ENCODE measurements at places on chromosomes 6 and 20.
A peak's percentile ranks its signal among the peaks of the same experiment; 100 is the strongest.

DNA sequence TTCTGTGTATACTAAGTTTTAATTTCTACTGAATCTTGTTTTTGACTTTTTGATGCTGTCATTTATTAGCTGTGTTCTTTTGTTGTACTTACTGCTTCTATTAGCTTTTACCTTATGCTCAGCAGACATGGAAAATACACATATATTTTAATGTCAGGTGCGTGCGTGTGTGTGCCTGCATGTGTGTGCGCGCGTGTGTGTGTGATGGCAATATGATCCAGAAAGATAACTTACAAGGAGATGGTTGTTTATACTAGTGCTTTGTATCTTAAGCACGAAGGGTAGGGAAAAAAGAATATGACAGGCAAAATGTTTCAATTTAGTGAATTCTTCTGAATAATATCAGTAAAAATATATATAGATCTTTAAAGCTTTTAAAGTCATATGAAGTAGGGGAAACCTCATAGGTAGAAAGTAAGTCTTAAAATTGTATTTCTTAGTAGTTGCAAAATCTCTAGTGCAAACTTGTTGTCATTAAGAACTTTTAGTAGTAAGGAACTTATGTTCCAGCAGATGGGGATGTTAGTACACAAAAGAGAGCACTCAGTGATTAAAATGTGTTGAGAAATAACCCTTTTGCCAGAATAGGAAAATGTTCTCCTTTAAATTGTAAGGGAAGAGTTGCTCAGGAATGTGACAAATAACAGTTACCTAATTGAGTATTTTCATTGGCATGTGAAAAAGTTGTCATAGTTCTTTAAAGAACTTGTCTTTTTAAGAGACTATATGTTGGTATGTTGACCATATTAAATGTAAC lies 13.2 kb downstream of the QKI start:
- peak; percentile 62 for DNase-seq

DNA sequence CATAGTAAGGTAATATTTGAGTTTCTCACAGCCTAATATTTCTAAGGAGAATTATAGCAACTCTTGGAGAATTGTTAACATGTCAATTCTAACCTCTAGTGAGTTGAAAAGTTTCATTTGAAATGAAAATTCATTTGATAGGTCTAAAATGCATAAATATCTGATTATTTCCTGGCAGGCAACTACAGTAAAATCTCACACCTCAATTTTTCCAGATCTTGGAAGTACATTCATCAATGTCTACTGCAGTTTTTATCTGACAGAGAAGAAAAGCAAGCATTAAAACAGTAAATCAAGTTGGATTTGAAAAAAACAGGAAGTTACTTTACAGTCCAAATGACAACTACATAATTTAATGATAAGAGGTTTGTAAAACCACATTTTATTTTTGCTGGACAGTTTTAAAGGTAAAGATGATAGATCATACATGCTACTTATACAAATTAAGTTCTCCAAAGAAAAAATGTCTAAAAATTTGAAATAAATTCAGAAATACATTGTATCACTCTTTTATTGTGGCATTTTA lies 631.3 kb downstream of the EYS start:
- DNase-seq, result no peak

DNA sequence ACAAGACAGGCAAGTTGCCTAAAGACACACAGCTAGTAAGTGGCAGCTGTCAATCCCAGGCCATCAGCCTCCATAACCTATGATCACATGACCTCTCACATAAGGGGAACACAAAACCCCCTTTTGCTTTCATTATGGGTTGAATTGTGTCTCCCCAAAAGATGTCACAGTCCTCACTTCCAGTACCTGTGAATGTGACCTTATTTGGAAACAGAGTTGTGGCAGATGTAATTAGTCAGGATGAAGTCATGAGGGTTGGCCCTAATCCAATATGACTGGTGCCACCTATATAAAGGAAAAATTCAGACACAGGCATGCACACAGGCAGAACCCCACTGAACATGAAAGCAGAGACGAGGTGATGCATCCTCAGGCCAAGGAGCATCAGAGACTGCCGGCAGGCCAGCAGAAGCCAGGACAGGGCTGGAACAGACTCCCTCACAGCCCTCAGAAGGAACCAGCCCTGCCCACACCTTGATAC lies 33.6 kb downstream of the GFOD1 start:
- peak; percentile 77 for DNase-seq

DNA sequence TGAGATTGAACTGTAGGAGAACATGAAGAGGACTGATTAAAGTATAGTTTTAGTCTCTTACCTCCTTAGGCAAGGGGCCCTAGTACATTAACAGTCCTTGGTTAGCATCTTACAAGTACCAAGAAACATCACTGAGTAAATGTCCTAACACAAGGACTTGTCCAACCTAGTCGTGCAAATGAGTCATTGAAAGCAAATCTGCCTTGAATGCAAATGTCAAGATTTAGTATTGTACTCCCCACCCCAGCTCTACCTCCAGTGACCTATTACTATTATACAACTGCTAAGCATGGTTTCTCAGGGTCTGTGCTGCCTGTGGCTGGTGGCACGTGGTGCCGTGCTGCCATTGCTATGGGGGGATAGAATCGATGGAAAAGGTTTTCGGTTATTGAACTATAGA lies 138.4 kb downstream of the PLCB4 start:
- no peak for DNase-seq

DNA sequence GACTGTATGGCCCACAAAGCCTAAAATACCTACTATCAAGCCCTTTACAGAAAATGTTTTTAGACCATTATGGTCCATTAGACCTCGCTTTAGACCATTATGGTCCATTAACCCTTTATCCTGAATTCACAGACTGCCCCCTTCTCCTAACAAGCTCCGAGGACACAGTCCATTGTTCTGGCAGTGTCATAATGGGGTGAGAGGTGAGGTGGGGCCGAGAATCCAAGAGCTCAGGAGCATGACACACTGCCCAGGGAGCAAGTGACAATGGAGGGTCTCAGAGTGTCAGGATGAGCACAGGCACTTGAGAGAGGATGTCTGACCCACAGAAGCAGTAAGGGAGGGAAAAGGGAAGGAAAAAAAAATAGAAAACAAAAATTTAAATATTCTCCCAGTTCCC lies 212.4 kb upstream of the NT5E start:
- DNase-seq, result no peak

DNA sequence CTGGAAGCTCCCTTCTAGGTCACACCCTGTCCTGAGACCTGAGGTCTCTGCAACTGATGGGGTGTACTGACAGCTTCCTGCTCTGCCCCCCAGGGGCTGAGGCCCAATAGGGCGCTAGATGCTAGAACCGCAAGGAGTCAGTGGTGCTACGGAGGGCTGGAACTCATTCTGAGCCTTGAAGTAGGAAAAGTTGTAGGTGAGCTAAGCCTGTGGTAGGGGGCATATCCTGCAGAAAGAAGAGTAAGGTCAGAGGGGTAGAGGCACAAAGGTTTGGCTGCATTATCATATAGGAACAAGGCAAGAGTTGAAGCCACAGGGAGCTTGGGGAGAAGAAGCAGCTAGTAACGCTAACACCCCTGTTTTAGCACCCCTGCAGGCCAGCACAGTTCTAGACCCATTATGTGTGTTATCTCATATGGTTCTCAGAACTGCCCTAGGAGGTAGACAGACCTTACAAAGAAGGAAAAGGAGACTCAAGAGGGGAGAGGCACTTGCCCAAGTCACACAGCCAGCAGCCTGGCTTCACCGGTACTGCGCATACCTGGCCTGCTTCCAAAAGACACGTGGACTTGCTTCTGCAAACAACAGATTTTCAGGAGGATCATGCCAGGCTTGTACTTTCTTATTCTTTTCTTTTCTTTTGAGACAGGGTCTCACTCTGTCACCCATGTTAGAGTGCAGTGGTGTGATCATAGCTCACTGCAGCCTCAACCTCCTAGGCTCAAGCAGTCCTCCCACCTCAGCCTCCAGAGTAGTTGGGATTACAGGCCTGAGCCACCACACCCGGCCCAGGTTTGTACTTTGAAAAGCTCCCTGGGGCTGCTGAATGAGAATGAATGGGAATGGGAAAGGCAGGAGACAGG lies 156.1 kb downstream of the MRPL14 start:
- DNase-seq, result peak; percentile 43

DNA sequence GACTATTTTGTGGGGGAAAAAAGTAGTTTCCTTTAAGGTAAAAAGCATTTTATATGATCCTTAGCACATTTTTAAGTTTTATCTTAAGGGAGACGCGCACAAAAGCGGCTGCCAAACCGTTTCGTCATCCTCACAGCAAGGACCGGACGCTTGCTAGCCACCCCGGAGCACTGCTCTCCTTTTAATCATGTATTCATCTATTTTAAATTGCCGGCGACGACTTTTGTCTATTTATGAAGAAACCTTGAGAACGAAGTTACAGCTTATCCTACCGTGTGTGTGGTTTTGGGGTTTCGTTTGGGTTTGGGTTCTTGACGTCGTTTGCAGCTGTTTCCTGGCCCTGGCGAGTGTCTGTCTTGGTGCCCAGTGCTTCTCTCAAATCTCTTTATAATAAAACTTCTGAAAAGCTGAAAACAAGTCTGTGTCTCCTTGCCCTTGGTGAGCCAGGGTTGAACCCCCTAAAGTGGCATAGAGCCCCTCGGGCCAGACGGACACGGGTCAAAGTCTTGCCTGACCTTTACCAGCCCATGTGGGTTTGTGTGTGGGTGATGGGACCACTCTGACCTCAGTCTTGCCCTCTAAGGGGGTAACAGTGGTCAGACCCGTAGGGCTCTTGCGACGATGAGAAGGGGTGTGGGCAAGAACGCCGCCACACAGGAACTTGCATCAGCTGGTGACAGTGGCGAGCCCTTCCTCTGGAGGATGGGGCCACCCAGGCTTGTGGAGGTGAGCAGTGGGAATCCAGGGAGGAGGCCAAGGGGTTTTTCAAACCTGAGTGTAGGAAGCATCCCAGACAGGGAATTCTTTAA lies 117.6 kb downstream of the JPH2 start:
- DNase-seq, result no peak

DNA sequence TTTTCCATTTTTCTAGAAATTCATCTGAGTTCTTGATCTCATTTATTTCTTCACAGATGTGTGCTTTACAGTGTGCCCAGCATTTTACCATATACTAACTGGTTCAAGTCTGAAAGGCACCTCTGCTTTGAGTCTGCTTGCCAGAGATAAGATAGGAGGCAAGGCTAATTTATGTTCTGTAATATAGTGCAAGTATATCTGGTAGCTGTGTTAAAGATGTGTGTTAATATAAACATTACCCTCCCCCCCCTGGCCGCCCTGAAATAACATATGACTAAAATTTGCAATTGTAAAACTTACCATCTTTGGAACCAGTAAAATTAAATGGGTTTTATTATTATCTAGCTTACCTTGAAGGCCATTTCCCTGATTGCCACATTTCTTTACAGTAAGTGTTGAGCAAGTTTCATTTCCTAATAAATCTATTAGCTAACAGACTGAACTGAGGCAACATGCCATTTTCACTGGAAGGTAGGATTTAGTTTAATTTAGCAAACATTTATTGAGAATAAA lies 2.7 kb downstream of the FBXO9 start:
- peak; percentile 88 for DNase-seq

DNA sequence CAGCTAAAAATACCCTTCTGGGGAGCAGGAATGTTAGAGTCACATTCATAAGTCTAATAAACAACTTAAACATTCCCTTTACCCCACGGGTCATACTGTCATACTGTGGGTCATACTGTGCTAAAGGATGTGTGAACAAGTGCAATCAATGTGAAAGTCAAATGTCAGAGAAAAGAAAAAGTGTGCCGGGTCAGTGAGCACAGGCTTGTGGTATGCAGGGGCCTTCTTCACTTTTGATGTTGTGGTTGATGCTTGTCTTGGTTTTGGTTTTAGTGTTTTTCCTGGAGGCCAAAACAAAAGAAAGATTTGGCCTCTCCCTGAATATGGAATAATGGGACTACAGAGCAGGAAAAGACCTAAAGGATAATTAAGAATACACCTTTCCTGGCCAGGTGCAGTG lies 267.9 kb upstream of the PLN start:
- DNase-seq, result no peak

- DNase-seq, result no peak
Measured at GRCh38 chr6:154806804-154807203, 73.6 kb downstream of the SCAF8 start.

DNA sequence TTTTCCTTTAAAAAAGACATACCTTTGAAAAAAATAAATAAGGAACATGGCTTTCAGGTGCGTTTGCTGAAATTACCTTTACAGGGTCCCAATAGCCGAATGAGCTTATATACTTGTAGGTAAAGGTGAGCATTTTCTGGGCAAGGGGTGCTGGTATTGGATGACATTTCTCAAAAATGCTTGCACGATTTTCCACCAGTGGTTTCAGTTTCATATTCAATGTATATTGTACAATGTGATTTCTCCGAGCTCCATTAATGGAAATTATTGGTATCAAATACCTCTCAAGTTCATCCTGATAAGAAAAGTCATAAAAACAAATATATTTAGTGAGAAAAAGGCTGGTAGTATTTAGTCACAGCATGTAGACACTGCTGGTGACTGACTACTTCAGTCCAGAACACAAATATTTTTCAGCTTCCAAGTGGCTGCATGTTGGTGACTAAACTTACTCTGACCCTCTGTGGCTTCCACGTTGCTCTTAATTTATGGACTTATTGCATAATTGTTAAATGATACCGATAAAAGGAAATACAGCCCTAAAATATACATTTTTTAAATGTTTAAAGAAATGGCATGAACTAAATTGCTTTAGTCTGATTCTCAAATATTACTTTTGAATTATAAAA lies 32.9 kb upstream of the ZBTB24 start:
- peak; percentile 8 for DNase-seq

DNA sequence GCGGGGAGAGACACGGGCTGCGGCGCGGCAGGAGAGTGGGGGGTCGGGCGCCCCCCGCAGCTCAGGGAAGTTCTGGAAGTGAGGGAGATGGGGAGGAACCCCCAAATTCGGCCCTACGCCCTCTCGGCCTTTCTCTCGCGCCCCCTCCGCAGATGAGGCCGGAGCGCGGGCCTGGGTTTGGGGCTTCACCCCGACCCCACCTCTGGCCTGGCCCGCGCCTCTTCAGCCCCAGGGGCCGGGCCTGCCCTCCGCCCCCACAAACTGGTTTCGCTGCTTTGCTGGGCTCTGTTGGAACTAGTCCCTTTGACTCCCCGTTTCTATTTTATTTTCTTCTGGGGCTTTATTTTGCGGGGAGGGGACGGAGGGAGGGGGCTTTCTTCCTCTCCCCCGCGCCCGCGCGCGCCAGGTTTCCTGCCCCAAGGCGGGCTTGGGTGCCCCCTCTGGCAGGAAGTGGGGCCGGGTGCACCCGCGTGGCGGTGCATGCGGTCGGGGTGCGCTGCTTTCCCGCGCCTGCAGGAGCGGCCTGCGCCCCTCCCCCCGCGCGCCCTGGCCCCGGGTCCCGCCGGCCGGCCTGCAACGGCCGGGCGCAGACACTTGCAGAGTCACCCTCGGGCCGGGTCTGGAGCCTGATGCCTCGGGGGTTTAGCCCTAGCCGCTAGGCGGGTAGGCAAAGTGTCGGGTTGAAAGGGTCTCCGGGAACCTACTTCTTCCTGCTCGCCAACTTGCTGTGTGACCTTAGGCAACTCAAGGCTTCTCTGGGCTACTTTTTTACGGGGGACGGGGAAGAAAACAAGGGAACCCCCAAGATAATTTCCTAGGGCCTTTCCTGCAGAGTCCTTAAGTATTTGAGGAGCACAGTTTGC lies 1.3 kb downstream of the HMGA1 start:
- DNase-seq, result peak; percentile 53

- no peak for DNase-seq
Measured at GRCh38 chr6:1315560-1316386, 3.9 kb downstream of the FOXQ1 start.

DNA sequence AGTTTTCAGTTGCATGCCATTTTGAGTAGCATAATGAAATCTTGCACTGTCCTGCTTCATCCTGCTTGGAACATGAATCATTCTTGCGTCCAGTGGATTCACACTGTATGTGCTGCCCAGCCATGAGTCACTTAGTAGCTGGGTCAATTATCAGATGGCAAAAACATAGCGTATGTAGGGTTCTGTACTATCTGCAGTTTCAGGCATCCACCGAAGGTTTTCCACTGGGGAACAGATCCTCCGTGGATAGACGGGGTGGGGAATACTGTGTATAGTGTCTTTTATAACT lies 61.4 kb downstream of the IL22RA2 start:
- DNase-seq, result no peak
